Common myeloid progenitor, CD34-positive (primary cell): ENCODE measurements at places on chromosomes 7 and 10.

DNA sequence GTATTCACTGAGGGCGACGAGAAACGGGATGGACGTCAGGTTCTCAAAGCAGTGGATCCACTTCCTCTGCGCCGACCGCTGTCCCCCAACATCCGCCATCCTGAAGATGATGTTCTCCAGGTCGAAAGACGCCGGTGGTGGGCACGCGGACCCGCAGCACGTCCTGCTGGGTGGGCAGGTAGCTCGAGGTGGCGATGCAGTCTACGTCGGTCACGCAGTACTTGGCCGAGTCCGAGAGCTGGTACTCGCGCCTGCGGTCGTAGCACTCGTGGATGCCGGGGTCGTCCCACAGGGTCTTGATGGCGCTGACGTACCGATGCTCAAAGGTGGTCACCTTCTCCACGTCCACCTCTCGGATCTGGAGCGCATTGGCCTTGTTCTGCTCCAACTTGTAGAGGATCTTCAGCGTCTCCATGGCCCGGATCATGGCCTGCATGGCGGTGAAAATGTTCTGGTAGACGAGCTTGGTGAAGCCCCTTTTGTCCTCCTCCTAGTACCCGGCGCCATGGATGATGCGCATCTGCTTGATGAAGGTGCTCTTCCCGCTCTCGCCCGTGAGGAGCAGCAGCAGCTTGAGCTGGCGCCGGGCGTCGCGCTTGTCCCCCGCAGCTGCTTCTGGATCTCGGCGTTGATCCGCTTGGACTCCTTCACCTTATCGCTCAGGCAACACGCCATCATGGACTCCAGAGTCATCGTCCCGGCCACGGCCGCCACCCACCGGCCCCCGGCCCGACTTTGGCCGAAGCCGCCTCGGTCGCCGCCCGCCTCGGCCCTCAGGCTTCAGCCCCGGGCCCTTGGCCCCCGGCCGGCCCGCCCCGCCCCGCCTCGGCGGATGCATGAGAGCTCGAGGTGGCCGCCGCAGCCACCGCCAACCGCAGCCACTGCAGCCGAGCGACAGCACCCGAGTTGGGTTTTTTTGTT, 122.9 kb upstream of the KCTD7 start:
- peak; percentile 22 for DNase-seq

GRCh38 chr7:70659263-70659662, 472.7 kb upstream of the GALNT17 start:
- DNase-seq, result no peak

- DNase-seq, result no peak
These were observed 598 bp upstream of the AMZ1 start for GRCh38 chr7:2687338-2687869.

DNA sequence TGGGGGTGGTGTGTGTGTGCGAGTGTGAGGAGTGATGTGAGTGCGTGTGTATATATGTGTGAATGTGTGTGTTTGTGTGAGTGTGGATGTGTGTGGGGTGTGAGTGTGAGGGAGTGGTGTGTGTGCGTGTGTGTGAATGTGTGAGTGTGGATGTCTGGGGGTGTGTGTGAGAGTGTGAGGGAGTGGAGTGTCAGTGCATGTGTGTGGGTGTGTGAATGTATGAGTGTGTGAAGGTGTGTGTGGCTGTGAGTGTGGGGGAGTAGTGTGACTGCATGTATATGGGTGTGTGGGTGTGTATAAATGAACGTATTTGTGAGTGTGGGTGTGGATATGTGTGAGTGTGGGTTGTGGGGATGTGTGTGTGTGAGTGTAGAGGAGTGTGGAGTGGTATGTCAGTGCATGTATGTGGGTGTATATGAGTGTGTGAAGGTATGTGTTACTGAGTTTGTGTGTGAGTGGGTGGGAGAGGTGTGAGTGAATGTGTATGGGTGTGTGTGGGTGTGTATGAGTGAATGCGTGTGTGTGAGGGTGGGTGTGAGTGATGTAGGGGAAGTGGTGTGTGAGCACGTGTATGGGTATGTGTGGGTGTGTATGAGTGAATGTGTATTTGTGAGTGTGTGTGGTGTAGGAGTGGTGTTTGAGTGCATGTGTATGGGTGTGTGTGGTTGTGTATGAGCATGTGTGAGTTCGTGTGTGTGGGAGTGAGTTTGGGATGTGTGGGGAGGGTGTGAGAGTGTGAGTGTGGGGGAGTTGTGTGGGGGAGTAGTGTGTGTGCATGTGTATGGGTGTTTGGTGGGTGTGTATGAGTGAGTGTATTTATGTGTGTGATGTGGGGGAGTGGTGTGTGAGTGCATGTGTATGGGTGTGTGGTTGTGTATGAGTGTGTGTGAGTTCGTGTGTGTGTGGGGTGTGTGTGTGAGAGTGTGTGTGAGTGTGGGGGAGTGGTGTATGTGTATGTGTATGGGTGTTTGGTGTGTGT, 28.5 kb upstream of the NUB1 start:
- DNase-seq, result no peak

GRCh38 chr10:68597407-68597806, 37.3 kb downstream of the TET1 start:
- DNase-seq, result no peak

GRCh38 chr10:84415539-84416244, 87.3 kb downstream of the CCSER2 start:
- no peak for DNase-seq

DNA sequence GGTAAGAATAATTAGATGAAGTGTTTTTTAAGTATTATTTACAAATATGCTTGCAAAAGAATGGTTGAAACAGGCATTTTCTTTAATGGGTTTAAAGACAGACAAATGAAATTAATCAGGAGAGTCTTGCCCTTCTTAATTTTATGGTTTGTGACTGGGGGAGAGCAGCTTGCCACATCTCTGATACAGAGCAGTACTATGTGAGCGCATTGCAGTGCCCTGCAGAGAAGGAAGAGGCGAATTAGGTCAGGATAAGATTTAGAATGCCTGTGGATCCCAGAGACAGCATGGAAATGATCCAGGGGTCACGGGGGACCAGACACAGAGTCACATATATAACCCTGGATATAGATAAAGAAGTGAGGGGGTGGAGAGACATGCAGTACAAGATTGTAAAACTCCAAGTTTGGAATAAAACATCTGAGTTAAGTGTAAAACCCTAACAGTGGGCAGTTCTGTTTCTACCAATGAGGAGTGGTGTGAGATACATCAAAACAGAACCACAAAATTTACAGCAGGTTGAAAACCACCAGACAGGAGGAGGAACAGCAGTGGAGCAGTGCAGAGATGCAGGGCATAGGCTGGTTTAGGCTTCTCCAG, 125.5 kb downstream of the FAM204A start:
- no peak for DNase-seq

DNA sequence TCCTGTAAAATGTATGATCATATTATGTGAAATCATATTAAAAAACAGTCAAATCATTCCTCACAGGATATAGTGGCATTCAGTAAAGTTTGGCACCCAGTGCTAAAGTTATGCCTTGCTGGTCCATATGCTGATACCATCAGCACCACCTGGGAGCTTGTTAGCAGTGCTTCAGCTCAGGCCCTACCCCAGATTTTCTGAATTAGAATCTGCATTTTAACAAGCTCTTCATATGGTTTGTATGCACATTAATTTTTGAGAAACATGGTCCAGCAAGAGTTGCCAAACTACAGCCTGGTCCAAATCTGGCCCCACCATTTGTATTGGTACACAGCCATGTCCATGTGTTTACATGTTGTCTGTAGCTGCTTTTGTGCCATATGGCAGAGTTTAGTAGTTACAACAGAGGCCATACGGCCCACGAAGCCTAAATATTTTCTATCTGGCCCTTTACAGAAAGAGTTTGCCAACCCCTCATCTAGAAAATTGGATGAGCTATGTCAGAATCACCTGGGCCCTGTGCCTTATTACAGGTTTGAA, 30.1 kb downstream of the RAB18 start:
- DNase-seq, result no peak

GRCh38 chr7:31333291-31333690, 7.2 kb downstream of the NEUROD6 start:
- no peak for DNase-seq

DNA sequence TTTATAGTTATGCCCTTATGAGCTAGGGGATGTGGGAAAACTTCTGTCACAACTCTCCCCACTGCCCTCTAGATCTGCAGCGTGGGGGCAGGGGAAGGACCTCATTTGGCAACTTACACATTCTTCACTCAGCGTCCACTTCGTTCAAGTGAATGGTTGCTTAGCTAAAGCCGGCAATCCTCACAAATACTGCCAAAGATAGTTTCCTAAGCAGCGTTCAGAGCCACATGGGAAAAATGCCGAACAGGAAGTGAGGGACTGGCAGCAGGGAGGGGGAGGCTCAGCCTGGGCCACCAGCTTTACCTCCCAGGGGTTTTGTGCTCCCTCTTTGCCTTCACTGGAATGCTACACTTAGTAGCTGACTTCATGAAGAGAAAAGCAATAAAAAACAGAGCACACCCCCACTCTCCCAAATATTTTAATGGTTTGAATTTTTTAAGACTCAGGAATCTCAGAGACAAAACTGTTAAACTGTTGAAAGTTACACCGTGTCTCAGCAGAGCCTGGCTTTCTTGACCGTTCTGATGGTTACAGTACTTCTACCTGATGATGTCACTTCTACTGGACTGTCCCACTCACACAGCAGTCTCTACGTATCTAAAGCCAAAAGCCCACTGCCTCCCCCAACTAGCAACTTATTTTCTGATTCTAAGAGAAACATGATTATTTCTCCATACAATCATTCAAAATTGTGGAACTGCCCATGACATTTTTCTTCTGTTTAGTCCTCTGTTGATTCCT, 10.4 kb downstream of the GRM3 start:
- DNase-seq, result no peak

DNA sequence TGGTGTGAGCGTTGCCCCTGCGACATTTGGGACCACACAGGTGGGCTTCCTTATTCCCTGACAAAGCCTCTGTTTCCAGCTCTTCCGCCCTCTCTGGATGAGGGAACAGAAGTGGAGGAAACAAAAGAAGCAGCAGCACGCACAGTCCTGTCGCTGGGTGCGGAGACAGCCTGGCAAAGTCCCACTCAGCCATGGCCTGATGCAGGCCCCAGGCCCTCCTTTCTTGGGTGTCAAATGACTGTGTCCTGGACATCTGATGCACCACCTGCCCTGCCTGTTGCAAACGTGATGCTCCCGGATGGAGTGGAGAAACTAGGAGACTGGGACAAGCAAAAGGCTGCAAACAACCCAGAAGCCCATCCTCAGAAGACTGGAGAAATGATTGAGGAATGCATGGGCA, 20.7 kb downstream of the ZMIZ2 start:
- DNase-seq, result no peak

GRCh38 chr10:48493083-48493871, 111.6 kb downstream of the ARHGAP22 start:
- DNase-seq, result peak; percentile 91

DNA sequence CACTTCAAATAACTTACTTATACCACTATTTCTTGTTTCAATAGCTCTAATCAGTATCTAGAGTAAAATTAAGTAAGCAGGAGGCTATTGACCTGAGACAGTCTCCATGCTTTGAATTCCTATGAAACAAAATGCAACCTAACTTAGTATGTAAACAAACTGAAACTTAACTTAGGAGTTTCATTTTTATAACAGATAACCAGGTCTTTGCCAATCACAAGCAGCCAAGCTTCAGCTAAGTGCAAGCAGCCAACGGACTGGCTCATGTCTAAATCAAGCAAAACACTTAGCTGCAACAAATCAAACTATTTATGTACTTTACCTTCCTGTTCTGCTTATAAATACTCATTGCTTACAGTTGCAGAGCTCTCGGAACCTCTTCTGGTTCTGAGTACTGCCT, 4.4 kb upstream of the GSTK1 start:
- no peak for DNase-seq

DNA sequence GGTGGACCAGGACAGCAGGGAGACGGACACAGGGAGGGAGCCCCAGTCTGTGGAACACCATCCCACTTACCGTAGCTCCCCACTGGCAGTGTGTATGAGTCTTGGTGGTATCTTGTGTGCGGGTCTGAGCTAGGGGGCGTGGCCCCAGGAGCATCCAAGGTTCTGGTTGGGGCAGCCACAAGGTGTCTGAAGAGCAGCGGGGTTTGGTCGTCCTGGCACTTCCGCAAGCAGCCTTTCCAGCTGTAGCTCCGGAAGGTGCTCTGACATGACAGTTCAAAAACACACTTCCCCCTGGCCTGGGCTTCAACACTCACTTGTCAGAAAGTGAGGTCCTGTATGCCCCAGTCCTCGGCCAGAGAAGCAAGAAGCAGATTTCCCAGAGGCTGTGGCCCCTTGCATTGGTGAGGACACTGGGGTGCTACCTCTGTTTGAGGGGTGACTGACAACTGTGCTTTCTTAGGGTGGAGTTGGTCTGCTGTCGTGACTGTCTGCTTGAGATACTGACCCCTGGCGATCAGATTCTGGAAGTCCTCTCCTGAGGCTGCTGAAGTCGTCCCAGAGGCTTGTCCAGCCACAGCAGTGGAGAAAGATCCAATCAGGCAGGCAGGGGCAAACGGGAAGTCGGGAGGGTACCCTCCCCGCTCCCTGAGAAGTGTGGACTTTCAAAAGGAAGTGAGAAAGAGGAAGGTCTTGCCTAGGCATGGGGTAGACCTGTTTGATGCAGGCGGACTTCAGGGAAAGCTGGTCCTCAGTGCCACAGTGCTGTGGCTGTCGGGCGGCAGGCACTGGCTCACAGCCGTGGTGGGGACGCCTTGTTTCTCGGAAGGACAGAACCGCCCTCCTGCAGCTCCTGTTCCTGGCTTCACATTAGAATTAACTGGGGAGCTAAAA, 51.4 kb upstream of the PFKFB3 start:
- peak; percentile 88 for DNase-seq

DNA sequence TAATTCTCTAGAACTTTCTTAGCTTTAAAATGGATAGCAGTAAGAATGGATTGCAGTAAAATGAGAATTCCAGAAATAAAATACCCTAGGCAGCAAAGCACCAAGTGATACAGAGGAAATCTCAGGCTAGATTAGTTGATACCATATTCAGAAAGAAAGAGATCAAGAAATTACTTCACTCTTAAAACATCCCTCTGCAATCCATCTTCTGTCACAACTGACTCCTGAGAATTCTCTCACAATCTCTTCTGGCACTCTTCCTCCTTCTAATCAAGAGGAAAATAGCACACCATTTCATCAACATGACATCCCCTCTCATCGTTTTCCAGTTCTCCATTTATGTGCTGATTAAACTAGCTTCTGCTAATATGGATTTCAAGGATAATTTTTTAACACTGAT, 42.2 kb upstream of the LAMB1 start:
- no peak for DNase-seq

- no peak for DNase-seq
These were observed 16.0 kb downstream of the MRPS33 start for GRCh38 chr7:140998715-140999114.

GRCh38 chr10:91312382-91312733, 91.9 kb downstream of the PCGF5 start:
- no peak for DNase-seq

- peak; percentile 82 for DNase-seq
These were observed 51.9 kb downstream of the AOC1 start for GRCh38 chr7:150904011-150904909.
